ENCODE measurements at places on chromosomes 2 and 18.

GRCh38 chr18:45402485-45403056 lies 212.7 kb upstream of the SLC14A2 start:
- no peak for DNase-seq

DNA sequence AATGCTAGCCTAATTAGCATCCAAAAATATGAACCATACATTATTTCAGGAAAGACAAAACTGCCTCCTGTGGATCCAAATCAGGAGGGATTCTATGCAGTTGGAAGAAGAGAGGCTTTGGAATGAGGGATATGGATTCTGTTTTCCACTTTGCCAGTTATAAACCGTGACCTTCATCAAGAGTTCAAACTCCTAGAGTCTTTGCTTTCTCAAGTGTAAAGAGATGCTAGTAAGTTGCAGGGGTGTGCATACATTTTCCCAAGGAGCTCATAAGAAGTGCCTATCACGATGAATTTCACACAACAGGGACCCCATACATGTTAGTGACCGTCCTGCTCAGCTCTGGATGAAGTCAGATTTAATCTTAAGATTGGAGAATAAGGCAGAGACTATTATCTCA lies 542.5 kb downstream of the SOX11 start:
- DNase-seq: no peak

DNA sequence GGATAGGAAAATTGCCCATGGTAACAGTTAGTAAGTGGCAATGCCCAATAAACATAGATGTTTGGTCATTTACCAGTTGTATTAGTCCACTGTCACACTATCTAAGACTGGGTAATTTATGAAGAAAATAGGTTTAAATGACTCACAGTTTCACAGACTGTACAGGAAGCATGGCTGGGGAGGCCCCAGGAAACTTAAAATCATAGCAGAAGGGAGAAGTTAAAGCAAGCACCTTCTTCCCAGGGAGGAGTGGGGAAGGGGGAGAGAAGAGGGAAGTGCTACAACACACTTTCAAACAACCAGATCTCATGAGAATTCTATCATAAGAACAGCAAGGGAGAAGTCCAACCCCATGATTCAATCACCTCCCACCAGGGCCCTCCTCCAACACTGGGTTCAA lies 23.4 kb downstream of the NR4A2 start:
- no peak for DNase-seq

GRCh38 chr2:43178602-43179542 lies 47.5 kb downstream of the ZFP36L2 start:
- no peak for DNase-seq

Measured in forelimb muscle (tissue), 1 donor.